T47D (cell line): ENCODE measurements at places on chromosomes 13 and 19.

DNA sequence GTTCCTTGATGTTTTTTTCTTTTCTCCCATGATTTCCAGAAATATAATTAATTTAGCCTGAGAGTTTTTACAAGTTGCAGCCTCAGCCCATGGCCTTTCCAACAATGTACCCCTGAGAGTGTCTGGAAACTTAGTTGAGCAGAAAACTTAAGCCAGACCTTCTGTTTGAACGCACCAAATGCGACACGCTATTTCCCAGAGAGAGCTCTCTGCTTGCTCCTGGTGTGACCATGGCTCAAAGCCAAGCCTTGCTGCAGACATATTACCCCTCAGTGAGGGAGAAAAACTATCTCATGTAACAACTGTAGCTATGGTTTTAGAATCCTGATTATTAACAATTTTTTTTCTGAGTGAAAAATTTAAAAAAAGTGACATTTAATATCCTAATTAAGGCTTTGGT, 1204.5 kb upstream of the SLC10A2 start:
- DNase-seq, result no peak

DNA sequence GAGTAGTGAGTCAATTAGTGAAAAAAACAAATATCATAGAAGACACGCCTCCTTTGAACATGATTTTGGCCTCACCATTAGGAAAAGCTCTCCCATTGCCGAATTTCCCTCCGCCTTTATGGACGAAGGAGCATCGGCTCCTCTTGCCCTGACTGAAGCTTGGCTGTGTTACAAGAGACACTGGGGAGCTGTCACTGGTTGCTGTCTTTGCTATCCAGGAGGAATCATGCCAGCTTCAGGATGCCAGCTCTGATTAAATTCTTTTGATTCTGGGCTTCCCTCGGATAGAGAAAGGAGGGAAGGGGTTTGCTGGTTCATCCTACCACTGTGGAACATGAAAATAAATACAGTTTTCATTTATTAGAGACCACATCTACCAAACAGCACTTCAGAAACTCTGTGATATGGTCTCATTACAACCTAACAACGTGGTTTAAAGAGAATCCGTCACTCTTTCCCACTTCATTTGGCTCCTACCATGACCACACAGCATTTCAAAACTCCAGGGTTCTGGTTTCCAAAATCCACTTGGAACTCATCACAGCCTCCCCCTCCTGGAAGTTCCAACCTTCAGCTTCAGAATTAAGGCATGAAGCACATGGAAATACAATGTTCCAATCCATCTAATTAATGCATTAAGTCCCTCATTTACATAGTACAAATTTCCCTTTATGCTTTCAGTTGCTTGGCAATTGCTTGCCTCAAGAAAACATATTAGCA, 446.0 kb downstream of the EFNB2 start:
- no peak for DNase-seq

DNA sequence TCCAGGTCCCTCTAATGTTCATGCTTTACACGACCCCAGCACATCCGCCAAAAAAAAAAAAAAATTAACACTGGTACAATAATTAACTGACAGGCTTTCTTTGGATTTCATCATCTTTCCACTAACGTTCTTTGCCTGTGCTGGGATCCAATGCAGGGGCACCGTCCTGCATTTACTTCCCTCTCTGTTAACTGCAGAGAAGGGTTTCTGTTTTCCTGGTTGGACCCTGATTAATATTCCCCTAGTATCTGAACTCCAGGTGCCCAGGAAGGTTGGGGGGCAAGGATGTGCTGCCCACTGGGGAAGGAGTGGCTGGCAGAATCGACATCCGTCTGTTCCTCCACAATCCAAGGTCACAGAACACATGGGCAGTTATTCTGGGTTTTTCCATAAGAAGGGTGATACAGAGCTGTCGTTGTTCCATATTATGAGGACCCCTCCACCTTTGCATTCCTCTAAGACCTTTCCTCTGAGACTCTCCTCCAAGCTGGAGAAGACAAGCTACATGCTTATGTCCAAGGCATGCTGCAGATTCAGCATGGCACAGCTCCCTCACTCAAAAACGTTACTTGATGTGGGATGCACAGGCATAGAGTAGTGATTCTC, 4.5 kb upstream of the LAIR1 start:
- DNase-seq, result no peak

GRCh38 chr13:94419925-94420305, 59.6 kb downstream of the DCT start:
- no peak for DNase-seq

GRCh38 chr19:41376241-41376997, at the start of gene TMEM91:
Gene TMEM91 (plus strand): TSS chr19:41376533. CDS start chr19:41378310, 1,777 bp downstream.
- DNase-seq, result no peak

GRCh38 chr13:77896977-77897376, 21.7 kb downstream of the EDNRB start:
- no peak for DNase-seq

- DNase-seq, result peak; percentile 96
Observed at GRCh38 chr19:10501971-10502523, 1.1 kb downstream of the KEAP1 start.
